NCI-H1694 treated with DMSO at 0.1 percent for 48 hours (cell line): ENCODE measurements at places on chromosomes 3 and 15.

DNA sequence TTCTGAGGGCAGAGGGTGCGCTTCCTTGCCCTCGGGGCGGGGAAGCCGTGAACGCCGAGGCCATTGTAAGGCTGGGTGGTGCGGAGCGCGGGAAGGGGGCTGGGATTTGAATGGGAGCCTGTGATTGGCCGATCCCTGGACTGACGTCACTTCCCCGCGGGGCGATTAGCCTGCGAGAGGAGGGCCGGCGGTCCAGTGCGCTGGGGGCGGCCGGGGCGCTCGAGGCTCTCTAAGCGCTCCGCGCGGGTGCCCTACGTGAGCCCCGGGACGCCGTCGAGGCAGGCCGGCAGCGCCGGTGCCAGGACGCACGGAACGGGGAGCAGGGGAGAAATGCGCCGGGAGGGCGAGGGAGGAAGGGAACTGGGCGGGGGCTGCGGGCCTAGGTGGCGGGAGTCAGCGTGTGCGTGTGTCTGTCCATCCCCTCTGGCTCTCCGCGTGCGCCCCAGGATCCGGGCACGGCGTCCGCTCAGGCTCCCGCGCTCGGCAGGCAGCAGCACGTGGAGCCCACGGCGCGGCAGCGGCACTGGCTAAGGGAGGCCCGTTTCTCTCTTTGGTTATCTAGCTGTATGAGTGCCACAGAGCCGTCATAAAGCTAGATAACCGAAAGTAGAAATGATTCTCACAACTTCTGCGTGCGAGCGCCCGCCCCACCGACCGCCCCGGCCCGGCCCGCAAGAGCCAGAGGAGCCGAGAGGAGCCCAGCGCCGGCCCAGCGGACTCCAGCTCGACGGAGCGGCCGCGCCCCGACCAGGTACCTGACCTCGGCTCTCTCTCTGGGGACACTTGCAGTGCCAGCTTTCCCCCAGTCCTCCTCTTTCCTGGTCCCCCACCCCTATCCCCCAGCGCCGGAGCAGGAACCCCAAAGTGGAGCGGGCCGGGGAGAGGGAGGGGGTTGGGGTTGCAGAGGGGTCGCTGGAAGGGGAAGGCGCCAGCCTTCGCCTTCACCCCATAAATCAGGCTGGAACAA, 33.1 kb upstream of the POLG start:
- no peak for DNase-seq

GRCh38 chr3:194937144-194937543, 251.5 kb downstream of the FAM43A start:
- no peak for DNase-seq

- DNase-seq: no peak
These were observed 2.4 kb downstream of the VGLL4 start for GRCh38 chr3:11641316-11641682.

DNA sequence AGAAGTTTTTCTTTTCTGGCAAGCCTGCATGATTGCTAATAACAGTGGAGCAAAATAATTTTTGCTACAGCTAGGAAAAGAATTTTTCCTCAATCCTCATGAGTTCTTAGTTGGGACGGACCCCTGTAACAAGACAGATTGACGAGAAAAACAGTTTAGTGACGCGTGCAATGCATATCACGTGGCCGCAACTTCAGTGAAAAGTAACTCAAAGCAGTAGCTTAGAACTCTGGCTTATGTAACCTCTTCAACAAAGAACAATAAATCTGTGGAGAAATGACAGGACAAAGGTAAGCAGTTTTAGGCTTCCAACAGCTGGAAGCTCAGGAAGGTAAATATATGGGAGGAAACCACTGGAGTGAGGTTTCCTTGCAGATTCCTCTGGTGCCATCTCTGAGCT, 19.7 kb downstream of the FAM107A start:
- no peak for DNase-seq

DNA sequence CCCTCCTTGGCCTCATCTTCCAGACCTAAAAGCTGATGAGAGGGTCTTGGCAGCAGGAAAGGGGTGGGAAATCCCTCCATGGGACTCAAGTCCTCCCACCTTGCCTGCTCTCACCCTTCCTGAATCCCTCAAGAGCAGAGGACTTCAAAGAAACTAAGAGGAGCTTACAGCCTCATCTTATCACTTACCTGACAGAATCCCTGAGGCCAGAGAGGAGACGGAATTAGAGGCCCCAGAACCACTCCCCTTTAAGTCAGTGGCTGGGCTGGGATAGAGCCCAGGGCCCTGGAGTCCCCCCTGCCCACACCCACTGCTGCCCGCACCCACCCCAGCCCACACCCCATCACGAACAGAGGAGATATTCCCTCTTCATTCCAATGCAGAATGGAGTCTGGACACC, 15.2 kb downstream of the LOXL1 start:
- DNase-seq: no peak

DNA sequence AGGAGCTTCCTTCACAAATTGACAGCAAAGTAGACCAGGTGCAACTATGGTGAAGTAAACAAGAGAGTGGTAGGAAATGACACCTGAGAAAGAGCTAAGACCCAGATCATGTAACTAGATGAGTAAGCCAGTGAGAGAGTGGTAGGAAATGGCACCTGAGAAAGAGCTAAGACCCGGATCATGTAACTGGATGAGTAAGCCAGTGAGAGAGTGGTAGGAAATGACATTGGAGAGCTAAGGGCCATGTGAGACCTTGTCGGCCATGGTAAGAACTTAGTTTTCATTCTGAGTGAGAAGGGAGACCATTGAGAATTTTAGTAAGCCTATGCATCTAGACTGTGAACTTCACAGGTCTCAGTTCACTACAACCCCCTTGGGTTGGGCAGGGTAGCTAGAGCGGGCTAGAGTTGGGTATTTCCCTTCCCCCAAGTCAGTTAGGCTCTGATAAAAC, 5.4 kb upstream of the SENP7 start:
- no peak for DNase-seq

DNA sequence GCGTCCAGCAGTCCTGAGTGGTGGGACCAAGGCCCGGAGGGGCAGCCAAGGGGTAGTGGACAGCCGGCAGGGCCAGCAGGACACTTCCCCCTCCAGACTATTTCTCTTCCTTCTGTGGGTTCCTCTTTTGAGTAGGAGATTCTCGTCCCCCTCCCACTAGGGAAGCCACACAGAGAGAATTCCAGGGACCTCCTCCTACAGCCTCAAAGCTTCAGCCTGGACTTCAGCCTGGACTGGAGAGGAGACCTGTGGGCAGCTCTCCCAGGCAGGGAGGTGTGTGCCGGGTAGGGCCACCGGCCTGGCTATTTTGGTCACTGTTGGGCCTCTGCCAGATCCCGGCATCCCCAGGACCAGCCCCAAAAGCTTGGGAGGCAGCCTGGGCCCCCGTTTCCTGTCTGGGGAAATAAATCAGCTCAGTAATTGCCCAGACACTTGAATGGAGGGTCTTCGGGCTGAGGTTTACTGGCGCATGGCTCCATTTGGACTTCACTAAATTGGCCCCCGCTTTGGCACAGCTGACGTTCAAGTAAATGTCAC, 1.3 kb downstream of the SLC6A6 start:
- no peak for DNase-seq

DNA sequence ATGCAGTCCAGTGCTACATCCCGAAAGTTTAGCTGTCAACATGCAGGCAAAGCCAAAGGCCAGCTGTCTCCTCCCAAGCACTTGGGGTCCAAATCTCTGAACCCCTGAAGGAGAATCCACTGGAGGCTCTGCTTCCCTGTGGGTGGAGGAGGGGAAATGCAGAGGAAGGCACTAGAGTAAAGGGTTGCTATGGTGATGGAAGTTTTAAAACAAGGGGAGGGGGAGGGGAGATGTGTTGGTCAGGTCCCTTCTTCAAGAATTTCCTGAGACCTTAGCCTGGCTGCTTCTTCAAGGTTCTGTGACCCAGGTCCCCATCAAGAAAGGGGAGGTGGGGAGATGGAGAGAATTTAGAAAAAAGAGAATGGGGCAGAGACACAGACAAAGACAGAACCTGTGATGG, 2.3 kb downstream of the CAMKV start:
- no peak for DNase-seq

DNA sequence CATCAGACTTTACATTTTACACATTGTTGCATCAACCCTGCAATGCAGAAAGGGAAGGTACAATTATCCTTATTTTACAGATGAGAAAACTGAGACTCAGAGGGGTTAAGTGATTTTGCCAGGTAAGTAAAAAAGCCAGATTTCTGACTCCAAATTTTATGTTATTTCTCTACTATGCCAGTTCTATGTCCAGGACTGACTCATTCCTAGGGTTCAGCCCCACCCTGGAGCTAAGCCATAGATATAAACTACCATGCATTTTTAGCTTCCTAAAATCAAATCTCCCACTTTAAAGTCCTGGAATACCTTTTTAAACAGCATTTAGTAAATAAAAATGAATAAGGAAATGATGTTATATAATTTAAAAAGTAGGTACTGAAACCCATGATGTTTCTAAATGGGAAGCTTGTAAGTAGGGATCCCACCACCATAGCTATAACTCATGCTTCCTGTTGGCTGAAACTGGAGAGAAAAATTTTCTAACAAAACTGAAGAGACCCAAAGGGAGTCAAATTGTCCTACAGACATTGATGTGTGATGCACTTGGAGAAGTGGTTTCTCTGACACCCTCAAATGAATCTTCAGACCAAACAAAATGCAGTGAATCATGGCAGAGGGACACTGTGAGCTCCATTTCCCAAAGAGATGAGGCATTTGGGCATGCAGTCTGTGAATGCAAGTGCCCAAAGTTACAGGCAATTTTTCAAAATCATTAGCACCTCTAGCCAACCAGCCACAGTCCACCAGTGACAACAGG, 301.7 kb upstream of the UMPS start:
- no peak for DNase-seq

DNA sequence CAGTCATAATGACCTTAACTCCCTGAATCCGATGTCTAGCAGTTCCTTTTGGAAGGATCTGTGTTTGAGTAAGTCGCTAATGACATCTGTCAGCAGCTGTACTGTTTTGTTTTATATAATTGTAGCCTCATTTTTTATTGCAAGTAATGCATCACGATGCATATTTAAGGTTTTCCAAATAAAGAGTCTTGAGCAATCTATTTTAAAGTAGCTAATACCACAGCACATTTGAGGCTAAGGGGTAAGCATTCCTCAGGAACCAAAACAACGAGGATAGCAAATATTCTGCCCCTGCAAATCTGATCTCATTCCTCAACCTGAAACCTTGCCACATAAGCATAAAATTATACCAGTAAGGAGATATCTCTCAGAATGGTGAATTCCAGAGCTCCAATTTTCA, 98.7 kb downstream of the TBC1D5 start:
- no peak for DNase-seq

DNA sequence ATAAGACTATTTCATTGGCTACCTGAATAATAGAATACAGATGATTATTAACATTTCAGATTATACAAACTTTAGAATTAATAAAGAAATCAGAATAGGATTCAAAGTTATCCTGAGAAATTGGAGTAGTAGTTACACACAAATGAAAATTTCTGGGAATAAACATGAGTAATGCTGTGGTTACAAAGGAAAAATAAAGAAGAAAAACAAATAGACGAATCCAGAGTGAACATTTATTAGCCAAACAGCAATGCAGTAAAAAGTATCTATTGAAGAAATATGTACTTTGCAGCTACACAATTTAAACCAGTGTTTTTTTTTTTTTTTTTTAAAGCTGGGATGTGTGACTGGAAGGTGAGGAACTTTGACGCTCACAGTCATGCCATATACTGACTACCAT, 1159.2 kb downstream of the TUSC7 start:
- no peak for DNase-seq

DNA sequence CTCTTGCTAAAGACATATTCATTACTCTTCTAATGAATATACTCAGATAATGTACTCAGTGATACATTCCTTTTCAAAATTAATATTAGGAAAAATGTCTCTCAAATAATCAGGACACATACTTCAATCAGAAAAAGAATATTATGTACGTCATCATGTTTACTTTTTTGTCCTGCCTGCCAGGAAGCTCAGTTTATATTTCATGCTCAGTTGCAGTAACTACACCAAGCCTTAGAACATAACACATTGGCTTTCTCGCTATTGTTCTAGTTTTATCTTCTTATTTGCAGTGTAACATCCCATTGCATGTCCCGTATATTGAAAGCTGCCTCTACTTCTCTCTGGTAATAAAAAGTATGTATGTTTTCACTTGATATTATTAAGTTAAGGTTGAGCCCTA, 181.5 kb upstream of the LPP start:
- DNase-seq: no peak
